ENCODE measurements at places on chromosomes 2 and 18. TPM values are rescaled to one million over a fixed set of nuclear protein-coding genes. Genes with fewer than 3 reads are reported as not detected.

DNA sequence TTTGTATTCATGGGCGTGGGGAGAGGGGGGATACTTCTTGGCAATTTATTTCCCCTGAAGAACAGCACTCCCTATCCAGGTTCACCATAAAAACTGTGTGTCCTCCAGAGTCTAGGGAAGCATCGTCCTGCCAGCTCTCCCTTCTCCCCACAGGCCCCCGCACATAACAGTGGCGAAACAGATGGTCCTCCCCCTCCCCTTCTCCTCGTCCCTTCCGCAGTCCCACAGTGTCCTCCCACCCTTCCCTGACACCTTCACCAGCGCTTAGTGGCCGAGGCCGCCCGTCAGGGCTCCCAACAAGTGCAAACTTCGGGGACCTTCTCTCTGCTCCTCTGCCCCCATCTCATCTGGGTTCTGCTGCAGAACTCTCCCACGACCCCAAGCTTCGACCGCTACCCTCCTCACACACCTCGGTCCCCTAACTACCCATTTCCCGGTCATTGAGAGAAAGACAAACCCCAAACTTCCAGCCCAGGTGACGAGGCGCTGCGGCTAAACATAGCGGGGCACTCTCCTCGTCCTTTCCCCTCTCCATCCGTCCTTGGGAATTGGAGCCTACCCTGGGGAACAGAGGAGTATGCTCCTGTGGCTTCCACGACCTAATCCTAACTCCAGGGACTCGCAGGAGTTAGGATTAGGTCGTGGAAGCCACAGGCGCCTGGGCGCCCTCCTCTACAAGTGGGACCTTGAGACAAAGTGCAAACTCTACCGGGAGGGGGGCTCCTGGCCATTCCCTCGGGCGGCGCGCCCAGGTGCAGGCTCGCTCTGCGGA is 971 bp downstream of the ZNF385B start:
- peak; percentile 74 for DNase-seq

IL36A gene
- total RNA-seq: not detected

DNA sequence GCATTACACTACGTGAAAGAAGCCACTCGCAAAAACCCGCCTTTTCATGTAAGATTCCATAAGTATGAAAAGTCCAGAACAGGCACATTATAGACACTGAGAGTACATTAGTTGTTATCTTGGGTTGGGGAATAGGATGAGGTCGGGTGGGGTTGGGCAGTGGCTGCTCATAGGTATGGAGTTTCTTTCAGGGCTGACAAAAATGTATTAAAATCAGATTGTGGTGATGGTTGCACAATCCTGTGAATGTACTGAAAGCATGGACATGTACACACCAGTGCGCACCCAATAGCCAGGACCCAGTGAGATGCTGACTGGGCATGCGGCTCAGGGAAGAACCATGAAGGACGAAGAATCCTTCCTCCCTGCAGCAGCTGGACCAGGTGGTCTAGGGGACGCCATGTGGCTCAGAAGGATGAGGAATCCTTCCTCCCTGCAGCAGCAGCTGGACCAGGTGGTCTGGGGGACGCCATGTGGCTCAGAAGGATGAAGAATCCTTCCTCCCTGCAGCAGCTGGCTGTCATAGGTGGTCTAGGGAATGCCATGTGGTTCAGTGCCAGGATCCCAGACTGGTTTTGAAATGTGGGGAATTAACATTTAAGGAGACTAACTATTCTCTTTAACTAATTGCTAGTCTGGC is 50.1 kb downstream of the MBP start:
- DNase-seq: no peak

DNA sequence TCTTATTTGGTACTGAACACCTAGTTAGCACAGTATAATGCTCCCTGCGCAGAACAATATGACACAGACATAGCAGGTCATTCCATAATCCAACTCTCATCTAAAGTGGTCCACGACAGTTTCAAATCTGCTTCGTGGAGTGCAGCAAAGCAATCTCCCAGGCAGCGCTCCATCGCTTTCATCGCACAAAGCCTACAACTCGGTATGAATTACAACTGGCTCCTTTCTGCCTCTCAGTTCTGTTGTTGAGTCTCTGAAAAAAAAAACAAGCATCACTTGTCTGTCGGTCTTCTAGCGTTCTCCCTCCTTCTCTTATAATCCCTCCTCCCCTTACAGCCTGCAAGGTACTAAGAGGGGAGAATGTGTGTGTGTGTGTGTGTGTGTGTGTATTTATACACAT is 123.5 kb downstream of the FIGN start:
- no peak for DNase-seq

GRCh38 chr18:23824669-23825068 is 135.4 kb downstream of the LAMA3 start:
- DNase-seq: no peak

- DNase-seq: no peak
These were observed 16.8 kb upstream of the ATP8B1 start for GRCh38 chr18:57819671-57820460.

DNA sequence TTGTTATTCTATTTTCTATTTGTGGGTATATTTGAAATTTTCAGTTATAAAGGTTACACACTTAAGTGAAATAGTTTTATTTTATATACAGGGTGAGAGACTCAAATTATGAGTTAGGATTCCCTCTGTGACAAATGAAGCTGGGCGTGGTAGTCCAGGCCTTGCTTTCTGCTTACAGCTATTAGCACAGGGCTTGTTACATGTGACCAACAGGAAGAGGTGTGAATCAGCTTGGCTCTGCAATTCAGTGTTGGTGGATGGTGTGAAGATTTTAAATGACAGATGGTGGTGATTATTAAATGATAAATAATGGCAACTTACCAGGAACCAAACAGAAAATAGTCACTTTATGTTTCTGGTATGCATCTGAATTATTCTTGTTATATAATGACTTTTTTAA is 64.4 kb upstream of the NOSTRIN start:
- DNase-seq: no peak

DNA sequence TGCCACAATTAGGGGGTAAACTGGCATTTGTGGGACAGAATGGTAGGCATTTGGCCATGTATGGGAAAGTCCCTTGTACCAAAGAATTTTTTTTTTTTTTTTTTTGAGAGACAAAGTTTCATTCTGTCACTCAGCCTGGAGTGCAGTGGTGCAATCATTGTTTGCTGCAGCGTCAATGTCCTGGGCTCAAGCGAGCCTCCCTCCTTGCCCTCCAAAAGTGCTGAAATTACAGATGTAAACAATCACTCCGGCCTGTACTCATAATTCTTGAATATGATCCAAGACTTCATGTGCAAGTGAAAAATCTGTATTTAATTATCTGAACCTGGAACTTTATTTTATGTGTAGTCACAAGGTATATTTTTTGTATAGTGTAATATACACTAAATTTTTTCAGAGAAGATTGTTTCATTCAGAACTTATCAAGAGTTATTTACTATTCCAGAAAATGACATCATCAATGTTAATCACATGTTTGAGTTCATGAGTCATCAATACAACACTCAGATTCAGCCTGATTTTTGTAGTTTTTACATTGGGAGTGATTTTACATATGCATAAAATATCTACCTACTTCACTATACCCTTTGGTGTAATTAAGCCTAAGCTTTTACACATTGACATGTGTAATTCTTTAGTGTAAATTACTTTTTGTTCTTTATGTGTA is 138.7 kb upstream of the L3MBTL4 start:
- DNase-seq: no peak

DNA sequence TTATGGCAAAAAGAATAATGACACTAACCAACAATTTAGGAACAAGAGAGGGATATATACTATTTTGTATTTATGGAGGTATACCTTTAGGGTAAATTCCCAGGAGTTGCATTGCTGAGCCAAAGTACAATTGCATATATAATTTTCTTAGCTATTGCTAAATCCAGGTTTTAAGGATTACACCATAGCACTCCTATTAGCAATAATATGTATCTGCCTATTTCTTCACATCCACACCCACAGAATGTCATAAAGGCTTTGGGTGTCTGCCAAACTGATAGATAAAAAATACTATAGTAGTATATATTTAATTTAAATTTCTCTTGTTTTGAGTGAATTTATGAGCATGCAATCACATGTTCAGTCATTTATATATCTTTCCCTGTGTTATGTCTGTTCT is 11.5 kb upstream of the SERPINB13 start:
- no peak for DNase-seq

DNA sequence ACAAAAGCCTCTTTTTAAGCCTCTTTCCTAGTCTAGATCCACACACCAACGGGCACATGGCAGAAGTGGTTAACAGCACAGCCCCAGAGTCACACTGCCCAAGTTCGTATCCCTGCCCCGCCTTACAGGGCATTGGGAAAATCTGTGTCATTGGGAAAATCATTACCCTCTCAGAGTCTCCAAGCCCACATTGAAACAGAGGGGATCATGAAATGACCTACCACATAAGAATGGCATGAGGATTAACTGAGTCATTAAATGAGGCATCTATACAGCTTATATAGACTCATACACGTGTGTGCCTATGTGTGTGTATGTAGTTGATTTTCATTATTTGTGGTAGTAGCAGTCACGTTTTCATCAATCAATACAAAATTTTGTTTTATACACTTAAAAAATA is 469.0 kb upstream of the POU3F3 start:
- no peak for DNase-seq

DNA sequence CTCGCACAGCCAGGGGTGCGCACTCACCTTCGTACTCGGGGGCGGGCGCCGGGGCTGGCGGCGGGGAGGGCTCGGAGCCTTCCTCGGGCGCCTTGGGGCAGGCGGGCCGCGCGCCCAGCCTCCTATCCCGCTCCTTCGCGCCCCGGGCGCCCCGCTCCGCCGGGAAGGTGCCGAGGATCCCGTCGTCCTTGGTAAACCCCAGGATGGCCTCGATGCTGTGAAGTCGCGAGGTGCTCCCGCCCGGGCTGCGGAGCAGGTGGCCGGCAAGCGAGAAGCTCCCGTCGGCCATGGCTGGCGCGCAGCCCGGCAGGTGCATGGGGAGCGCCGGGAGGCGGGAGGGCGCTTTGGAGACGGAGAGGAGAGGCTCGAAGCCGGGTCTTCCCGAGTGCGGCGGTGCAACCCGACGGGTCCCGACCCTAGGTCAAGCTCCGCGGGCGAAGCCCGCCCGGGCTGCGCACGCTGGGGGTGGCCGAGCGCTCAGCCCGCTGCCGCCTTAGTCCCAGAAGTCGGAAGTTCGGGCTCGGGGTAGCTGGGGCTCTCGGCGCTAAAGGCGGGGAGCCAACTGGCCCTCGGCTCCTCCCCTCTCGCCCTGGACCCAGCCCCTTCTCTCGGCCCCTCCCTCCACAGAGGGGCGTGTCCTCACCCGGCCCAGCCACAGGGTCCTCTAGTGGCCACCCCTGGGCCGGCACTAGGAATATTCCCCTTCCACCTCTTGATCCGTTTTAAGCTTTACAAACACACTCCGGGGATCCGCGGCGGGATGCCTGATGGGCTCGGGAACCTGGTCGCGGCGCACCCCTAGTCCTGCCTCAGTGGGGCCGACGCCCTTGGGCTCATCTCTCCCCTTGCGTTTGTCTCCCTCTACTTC is at the start of gene RAX:
RAX (minus strand) TSS at position 564 of the 868 bp plus-strand sequence; CDS start at position 316, 248 bp downstream.
- DNase-seq: peak; percentile 98

SMYD1 gene
- total RNA-seq: 0.17 TPM

DNA sequence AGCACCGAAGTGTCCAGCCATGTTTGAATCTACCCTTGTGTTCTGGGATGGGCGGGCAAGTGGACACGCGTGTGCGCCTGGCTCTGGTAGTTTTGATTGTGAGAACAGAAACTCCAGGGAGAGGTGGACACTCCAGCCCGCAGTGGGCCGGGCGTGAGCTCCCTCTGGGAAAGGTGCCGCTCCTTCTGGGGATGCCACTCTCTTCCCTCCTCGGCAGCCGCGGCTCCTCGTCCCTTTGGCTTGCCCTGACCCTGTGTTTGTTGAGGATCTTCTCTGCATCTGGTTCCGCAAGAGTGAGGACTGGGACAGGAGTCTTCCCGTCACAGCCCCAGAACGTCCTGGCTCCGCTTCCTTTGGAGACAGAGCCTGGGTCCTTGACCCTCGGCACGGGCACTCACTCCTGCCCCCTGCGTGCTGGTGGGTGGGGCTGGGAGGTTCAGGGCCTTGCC is 1.3 kb downstream of the CTDP1 start:
- DNase-seq: no peak

- no peak for DNase-seq
These were observed 113.1 kb upstream of the WDR75 start for GRCh38 chr2:189327879-189328847.

DNA sequence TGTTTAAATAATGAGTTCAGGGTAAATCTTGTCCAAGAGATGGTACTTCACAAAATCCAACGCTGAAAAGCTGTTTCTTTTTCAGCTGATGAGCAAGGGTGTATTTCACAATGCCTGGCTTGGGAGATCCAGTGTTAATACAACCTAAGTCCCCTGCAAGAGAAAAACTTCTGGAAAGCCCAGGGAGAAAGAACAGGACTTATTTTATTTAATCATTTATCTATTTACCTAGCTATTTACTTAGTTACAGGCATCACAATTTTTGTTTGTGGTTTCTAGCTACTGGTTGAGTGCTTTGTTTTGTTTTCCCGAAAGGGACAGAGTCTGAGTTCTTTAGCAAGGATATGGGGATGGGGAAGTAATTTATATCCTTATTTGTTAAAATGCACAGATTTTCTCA is 598.2 kb upstream of the SYT4 start:
- DNase-seq: no peak

TBR1 gene
- total RNA-seq: 0.37 TPM

GRCh38 chr2:54465143-54465542 is 9.0 kb downstream of the SPTBN1 start:
- DNase-seq: no peak

MDH1B gene
- 2.0 TPM for total RNA-seq

GPR55 gene
- 0.04 TPM for total RNA-seq

GRCh38 chr2:179340678-179341077 is 76.0 kb upstream of the SESTD1 start:
- DNase-seq: no peak

ADAM23 gene
- 5.8 TPM for total RNA-seq

DNA sequence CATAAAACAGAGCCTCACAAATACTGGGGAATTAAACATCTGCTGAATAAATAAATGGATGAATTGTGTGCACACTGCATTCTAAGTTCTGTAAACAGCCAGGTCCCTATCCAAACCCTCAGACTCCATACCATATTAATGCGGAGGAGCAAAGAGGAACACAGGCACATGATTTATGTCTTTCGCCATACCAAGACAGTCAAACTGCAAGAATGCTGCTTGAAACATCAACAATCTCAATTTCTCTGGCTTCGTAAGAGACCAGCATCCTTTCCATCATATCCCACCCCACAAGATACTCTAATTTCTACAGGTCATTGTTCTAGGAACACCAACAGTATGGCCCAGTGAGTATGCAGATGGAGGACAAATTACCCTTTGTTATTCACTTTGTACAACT is 15.0 kb downstream of the KANSL3 start:
- DNase-seq: no peak

GRCh38 chr2:186485576-186485870 is 537 bp upstream of the ZC3H15 start:
- DNase-seq: no peak

- DNase-seq: no peak
These were observed 153.6 kb downstream of the MTCL1 start for GRCh38 chr18:8858888-8859511.

Data from H7 (cell line).